ENCODE measurements at places on chromosomes 4 and X.
A peak's percentile ranks its signal among the peaks of the same experiment; 100 is the strongest.

DNA sequence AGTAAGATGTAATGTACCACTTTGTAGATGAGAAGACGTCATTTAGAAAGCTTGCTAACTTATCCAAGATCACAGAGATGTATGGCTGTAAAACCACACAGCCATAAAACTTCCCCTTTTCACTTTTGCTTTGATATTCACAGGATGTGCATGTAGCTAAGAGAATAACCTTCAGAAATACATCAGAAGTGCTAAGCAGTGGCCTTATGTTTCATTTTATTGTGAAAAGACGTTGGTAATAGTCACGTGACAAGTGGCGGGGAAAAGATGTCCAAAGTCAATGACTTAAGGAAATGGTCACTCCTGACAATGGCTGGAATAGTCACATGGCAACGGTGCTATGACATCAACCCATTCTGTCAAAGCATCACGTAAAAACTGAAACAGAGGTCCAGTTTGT is 12.9 kb upstream of the WDR17 start:
- peak; percentile 55 for DNase-seq

- DNase-seq = no peak
Observed at GRCh38 chrX:155086961-155087735, 15.8 kb downstream of the BRCC3 start.

DNA sequence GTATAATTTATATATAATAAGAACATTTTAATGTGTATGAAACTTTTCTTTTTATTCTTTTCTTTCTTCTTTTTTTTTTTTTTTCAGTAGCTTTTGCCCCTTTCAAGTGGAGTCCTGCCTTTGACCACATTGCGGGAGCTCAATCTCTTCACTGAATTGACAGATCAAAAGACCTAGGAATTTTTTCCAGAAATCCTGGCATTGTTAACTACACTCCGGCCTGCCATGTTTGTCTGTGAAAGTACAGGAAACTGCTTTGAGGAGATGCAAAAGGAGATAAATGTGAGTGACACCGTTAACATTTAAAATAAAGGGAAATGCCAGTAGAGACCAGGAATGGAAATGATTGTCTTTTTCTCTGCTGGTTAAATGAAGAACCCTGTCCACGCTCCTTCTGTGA is 159.3 kb upstream of the VCX3A start:
- DNase-seq = no peak

- peak; percentile 57 for DNase-seq
Observed at GRCh38 chr4:87093443-87094123, 126.8 kb downstream of the KLHL8 start.

DNA sequence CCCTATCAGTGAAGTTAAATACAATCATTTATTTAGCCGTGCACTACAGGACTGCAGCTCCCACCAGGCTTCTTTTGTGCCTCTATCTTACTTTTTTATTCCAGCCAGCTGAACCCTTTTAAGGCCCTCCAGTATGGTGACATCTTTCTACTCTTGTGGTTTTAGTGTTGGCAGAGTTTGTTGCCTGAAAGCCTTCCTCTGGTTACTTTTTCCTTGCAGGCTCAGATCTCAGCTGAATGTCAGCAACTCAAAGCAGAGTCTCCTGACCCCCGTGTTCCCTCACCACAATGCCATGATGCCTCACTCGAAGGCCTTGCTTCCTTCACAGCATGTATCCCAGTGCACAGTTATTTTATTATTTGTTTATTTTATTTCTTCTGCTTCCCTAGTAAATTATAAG is 818.9 kb upstream of the LCORL start:
- no peak for DNase-seq

GRCh38 chr4:142202404-142203332 is 566.3 kb downstream of the IL15 start:
- DNase-seq = no peak

DNA sequence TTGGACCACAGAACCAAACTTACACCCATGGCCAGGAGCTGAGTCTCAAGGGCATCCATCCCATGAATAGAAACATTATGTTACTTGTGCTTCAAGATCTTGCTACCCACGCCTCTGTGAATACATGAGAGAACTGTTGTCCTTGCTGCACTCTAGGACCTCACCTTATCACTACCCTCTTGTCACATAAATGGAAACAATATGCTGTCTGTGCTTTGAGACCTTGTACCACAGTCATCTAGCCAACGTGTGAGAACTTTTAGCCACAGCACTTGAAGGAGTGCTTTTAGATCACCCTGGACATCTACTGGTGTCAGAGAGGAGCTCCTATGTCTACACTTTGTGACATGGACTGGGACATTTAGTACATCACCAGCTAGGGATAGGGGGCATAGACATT is 30.7 kb upstream of the HUWE1 start:
- DNase-seq = no peak

DNA sequence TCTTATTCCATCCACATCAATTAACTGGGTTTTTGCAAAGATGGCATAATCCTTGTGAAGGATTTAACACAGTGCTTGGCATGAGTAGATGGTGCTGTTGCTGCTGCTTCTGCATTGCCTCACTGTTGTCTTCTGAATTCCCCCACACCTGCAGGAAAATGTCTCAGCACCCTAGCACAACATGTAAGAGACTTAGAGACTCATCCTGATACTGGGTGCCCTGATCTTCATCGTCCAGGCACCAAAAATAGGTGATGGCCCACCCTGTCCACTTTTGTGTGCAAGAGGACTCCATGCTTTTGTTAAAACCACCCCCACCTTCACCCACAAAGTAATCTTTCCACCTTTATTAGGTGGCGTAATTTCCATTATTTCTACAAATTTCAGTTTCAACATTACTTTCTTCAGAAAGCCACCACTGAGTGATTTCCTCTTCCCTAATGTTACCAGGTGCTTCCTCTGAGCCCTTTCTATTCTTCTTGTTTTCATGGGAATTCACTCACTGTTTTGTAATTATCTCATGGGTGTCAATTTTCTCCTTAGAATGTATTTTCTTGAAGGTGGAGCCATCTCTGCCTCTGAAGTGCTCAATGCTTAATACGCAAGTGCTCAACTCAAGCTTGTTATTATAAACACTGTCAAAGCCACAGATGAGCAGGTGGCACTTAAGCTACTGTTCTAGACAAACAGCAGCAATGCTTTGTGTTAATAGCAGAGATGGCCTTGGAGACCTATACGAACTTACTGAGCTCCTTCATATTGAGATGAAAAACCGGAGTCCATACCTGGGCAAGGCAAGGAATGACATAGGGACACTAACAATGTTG is 89.5 kb downstream of the HS3ST1 start:
- no peak for DNase-seq

DNA sequence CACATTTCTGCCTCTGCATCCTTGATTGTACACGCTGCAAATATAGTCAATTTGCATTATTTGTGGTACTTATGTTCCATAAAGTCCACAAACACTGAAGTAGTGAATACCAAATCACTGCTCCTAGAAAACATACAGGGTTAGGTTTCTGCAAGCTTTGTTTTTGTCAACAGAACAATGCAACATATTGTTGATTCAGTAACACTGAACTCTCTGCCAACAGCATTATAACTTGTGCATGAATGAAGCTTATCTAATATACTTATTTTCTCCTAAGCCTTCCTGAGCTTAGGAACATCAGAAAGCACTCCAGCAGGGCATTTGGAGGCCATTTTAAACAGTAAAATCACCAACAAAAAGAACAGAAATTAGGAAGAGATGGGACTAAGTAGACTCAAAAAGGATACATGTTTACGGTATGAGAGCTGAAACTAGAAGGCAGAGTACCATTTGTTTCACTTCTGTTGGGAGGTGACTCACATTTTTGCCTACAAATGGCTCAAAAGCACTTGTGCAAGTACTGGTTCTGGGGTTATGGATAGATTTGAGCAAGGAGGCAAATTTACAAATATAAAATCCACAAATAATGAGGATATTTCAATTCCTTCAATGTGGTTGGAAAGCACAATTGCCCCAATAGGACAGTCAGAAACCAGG is 14.1 kb downstream of the COX18 start:
- peak; percentile 12 for DNase-seq

DNA sequence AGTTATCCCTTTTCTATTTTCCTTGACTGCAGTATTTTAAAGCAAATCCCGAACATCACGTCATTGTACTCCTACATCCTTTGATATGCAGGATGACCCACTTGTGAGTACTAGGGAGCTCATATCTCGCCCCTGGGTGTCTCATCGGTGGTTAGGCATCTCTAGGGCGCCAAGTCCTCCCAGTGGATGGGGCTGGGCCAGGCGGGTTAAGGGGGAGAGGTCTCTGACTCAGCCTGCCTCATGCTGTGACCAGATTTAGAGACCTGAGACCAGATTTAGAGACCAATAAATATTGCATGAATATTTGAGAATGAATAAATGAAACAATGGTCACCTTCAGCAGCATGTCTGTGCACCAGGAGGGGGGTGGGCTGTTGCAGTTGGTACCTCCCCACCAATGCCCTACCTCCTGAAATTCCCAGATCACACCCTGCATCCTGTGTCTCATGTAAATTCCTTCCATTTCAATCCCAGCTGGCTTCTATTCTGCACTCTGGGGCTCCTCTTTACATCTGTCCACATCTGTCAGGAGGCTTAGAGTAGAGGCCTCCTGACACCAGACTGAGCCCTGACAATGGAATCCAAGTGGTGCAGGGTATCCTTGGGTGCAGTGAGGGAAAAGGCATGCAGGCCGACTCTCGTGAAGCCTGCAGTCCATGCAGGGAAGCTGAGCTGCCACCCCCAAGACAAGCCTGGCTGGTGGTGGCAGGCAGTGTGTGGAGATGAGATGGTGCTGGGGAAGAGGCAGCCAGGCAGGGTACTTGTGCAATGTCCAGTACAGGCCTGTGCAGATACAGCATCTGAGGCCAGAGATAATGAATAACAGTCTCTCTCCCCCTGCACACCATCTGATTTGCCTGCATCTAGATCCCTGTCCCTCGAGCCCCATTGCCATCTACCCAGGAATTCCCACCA is 5.2 kb downstream of the APLN start:
- no peak for DNase-seq

DNA sequence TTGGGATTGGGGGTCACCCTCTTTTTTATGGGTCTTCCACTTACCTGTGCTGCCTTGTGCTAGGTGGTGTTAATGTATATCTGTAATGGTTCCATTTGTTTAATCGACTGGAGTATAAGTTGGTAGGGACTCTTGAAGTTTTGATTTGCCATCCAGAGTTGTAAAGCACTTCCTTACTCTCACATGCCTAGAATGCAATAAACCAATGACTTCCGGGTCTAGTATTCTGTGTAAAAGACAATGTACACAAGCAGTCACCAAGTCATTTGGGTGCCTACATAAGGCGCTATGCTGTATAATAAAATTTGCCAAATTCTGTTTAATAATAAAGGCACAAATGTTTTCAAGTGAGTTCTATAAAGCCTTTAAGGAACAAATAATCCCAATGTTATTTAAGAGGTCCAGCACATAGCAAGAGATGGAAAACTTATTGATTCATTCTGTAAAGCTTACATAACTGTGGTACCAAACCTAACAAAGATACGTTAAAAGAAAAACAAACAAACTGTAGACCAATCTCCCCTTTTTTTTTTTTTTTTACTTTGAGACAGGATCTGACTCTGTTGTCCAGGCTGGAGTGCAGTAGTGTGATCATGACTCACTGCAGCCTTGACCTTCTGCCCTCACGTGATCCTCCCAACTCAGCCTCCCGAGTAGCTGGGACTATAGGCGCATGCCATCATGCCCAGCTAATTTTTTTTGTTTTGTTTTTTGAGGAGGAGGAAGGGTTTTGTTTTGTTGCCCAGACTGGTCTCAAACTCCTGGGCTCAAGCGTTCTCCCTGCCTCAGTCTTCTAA is 41.5 kb upstream of the HPRT1 start:
- no peak for DNase-seq

DNA sequence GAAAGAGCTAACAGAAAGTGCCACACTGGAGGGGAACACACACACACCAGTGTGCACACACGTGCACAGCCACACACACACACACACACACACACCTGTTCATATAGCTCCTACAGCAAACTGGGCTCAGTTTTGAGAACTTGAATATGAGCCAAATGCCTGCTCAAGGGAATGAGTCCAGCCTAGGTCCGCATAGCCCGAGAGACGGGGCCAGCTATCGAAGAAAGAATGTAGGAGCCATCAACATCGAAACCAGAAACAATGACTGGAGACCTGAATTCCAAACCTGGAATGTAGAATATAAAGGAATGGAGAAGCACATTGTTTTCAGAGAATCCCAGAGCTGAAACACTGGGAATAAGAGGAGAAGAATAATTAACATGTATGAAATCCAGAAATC is 37.6 kb upstream of the ERVMER34-1 start:
- no peak for DNase-seq

DNA sequence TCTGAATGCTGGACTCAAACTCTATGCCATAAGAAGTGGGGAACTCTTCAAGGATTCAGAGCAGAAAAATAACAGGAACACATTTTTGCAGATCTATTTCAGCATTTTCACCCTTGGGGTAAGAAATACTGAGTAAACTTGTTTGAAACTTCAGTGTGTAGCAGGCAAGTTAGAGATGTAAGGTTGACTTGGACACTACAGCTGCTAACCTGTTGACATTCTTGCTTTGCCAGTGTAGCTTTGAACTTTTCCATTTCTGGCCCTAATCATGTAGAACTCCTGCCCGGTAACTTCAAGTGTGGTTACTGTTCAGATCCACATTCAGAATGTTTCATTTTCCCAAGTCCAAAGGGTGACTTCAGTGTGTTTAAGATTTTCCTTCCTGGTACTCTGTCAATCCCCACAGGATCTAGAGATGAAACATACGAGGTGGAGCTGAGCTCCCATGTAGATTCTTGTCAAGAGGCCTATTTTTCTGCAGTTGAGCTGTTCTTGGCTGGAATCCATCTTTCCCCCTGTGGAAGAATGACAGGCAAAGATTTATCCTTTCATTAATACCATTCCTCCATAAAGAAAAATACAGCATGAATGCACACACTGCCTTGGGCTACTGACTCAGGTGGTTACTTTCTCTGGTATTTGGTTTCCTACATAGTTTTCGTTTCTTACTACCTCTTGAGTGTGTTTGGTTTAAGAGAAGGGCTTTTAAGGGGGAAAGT is 34.1 kb downstream of the FHDC1 start:
- DNase-seq = no peak

DNA sequence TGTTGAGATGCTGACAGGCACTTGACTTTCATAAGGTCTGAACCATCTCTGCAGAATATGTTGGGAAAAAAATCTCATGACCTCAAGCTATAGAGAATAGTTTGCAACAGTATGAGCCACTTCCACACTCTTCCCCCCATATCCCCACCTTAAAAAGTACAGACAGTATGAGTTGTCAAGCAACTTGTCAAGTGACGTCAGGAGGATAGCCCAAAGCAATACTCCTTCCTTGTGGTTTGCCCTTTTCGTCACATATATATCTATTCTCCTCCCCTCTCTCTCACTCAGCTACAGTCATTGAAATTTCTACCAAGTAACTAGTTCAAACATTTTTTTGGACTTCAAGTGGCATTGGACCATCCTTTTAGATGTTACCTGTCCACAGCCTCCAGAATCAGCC is 67.7 kb downstream of the MCF2 start:
- no peak for DNase-seq

- DNase-seq = no peak
Observed at GRCh38 chr4:121448231-121448630, 67.4 kb upstream of the QRFPR start.

GRCh38 chrX:153831429-153832150 is 1.2 kb upstream of the PDZD4 start:
- DNase-seq = no peak

- DNase-seq = peak; percentile 67
Observed at GRCh38 chrX:10755439-10756334, 135.3 kb upstream of the MID1 start.

Measured in inflammatory macrophage treated with lipopolysaccharide for 4 hours (primary cell).